ENCODE measurements at places on chromosomes 3 and 15. TPM values are rescaled to one million over a fixed set of nuclear protein-coding genes. Genes with fewer than 3 reads are reported as not detected.

Gene FAM81A
- 0.21 TPM for total RNA-seq

Gene ADPRH
- total RNA-seq: 1.1 TPM

Gene CNTN4
- 0.21 TPM for total RNA-seq

Gene CTXN2
- not detected for total RNA-seq

Gene RARB
- 0.96 TPM for total RNA-seq

Gene DNAH12
- under 0.01 TPM for total RNA-seq

Gene CCR1
- not detected for total RNA-seq

Gene SLC35G2
- total RNA-seq: 6.2 TPM

Gene C2CD4B
- total RNA-seq: not detected

Gene ZCWPW2
- 0.21 TPM for total RNA-seq

Gene CACNA2D2
- not detected for total RNA-seq

Gene C3orf85
- total RNA-seq: not detected

Gene MME
- total RNA-seq: 53.0 TPM

Gene GOLGA8R
- total RNA-seq: 0.24 TPM

Gene CCR3
- total RNA-seq: not detected

Gene CTXND1
- total RNA-seq: not detected

Gene REC114
- not detected for total RNA-seq

Gene IL12A
- 0.72 TPM for total RNA-seq

Gene CADPS
- total RNA-seq: under 0.01 TPM

Gene ALCAM
- total RNA-seq: 212 TPM

Gene RAB8B
- 15.1 TPM for total RNA-seq

Gene ATP13A5
- not detected for total RNA-seq

Gene AQP9
- total RNA-seq: not detected

Gene ISLR2
- total RNA-seq: not detected

Gene TBL1XR1
- 205 TPM for total RNA-seq

Gene SYNPR
- total RNA-seq: not detected

Gene CADM2
- 0.64 TPM for total RNA-seq

Gene PTX3
- 5.8 TPM for total RNA-seq

Gene ILDR1
- total RNA-seq: 0.96 TPM

Gene CDC25A
- total RNA-seq: 4.3 TPM

Gene LACTB
- 27.2 TPM for total RNA-seq

Gene STAC
- 7.7 TPM for total RNA-seq
